ENCODE measurements at places on chromosomes 13 and 19. TPM values are rescaled to one million over a fixed set of nuclear protein-coding genes. Genes with fewer than 3 reads are reported as not detected.
A peak's percentile ranks its signal among the peaks of the same experiment; 100 is the strongest.

DNA sequence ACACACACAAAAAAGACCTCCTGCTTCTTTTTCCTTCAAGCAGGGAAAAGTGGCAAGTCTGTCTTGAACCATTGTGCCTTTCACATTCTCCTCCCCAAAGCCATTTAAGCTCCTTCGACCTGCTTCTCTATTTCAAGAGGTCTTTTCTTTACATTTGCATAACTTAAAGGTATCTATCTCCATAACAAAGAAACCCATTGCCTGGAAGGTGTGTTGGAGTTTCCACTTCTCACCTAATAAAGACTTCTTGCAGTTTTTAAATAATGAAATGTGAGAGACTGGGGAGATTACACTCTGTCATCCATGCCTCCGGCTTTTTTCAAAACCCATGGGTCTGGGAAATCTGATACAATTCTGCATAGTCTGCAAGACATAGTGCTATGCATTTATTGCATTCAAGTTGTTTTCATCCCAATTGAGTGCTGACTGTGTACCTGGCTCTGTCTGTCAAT lies 41.8 kb upstream of the NBEA start:
- H3K4me1 ChIP-seq: no peaks in the 10 kb centered on the region
- peaks cover 6% of the 10 kb centered on the region for H3K27me3 ChIP-seq
- no peaks in the 10 kb centered on the region for H3K36me3 ChIP-seq

- no peak overlapping the region for H3K27ac ChIP-seq
- H3K4me3 ChIP-seq: no peak overlapping the region
- peaks cover 7% of the 10 kb centered on the region for H3K27me3 ChIP-seq
- H3K36me3 ChIP-seq: no peaks in the 10 kb centered on the region
- no peak for DNase-seq
- no peaks in the 10 kb centered on the region for H3K4me1 ChIP-seq
Observed at GRCh38 chr13:31781064-31781463, 41.7 kb downstream of the RXFP2 start.

DNA sequence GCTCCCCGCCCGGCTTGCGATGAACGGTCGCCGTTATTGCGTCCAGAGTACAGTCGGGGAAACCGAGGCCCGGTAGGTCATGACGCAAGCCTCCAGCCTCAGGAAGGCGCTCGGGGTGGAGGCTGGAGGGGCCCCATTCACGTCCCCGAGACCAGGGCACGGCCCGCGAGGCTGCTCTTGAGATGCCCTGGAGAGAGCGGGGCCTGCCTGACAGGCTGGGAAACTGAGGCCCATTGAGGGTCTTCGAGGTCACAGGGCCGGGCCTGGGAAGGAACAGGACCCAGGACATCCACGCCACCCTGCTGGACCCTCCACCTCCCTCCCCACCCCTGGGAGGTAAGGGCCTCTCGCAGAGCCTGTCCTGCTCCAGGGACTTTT lies 367 bp downstream of the NDUFS7 start:
- H3K4me3 ChIP-seq: peak overlapping the region; percentile 93
- DNase-seq: no peak
- H3K27ac ChIP-seq: peak overlapping the region; percentile 25
- H3K36me3 ChIP-seq: peaks cover 17% of the 10 kb centered on the region

DNA sequence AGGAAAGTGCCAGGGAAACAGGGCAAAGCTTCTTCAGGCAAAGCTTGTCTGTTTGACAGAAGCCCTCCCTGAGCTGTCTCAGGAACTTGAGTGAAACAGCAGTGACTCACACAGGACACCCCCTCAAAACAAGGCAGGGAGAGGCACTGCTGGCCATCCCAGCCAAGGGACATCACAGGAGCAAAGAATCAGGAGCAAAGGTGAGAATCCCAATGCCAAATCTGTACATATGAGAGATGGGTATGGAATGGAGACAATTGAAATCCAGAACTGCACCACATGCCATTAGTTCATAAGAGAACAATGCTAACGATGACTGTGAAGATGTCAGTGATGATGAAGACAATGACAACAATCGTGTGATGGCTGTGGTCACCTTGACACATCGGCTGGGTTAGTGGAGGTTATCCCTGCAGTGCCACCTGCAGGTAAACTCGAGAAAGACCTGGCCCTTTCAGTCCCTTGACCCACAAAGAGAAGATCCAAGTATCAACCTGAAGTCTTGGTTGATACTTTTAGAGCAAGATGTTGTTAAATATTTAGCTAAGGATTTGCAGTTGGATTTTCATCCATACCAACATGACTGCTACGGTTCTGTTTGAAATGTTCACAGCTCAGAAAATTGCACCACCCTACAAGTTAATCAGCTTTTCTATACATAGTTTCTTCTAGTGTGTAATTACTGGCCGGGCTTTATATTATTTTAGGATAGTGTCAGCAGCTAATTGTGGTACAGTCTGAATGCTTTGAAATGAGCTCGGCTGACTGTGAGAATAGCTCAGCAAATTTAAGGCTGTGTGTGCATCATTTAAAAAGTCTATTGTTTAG lies 42.0 kb upstream of the IPO5 start:
- peaks cover 1% of the 10 kb centered on the region for H3K27me3 ChIP-seq
- DNase-seq: no peak
- no peaks in the 10 kb centered on the region for H3K4me1 ChIP-seq
- no peaks in the 10 kb centered on the region for H3K36me3 ChIP-seq
- no peak overlapping the region for H3K27ac ChIP-seq

DNA sequence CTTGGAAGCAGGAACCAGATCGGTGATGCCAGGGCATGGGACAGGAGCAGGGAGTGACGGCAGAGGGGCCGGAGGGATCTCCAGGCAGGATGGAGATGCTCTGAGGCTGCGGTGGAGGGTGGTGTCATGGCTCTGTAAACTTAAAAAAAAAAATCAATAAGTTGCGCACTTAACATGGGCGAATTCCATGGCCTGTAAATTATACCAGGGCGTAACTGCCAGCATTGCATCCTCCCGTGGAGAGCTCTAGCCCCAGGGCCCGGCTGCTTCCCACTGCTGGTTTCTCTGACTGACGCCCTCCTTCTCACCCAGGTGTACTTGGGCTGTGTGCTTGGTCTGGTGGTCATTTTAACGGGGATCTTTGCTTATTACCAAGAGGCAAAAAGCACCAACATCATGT lies 8.7 kb downstream of the ATP12A start:
- H3K36me3 ChIP-seq: no peaks in the 10 kb centered on the region
- no peak overlapping the region for H3K4me3 ChIP-seq
- no peak for DNase-seq
- H3K27ac ChIP-seq: no peak overlapping the region
- H3K27me3 ChIP-seq: peaks cover 39% of the 10 kb centered on the region

- no peak overlapping the region for H3K4me3 ChIP-seq
- peaks cover 5% of the 10 kb centered on the region for H3K27me3 ChIP-seq
- no peak for DNase-seq
- H3K4me1 ChIP-seq: no peaks in the 10 kb centered on the region
Observed at GRCh38 chr13:45879666-45880065, 28.1 kb upstream of the SIAH3 start.

DNA sequence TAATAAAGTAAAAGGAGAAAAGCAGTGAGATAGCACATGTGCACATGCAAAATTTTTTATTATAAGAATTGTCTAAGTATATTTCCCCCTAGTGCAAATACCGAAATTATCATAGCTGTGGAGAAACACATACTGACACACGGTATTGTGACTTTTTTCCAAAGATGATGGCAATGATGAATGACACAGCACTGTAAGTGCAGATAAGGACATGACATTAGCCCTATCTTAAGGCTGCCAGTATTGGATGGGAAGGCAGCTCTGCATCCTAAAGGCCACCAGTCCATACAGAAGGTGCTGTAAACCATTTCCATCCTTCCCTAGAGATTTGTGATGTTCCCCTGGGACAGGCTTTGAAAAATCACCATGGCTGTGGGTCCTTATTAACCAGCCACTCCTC lies 11.5 kb upstream of the MICU2 start:
- H3K4me1 ChIP-seq: no peaks in the 10 kb centered on the region
- peaks cover 43% of the 10 kb centered on the region for H3K27me3 ChIP-seq
- no peak overlapping the region for H3K4me3 ChIP-seq
- no peaks in the 10 kb centered on the region for H3K36me3 ChIP-seq

DNA sequence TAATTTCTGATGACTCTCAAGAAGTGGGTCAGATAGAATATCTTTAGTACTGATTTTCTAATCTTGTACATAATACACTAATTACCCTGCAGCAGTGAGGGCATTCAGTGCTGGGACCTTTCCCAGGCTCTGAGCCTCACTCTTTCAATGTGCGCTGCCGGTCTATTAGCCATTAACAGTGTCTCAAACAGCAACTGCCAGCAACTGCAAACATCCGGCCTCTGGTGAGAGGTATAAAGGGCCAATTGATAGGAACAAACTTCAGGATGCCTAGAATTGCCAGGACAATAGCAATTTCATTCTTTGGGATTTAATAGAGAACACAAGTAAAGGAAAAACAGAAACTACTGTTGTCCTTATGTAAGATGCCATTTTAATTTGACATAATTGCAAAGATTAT lies 604.4 kb upstream of the SPRY2 start:
- DNase-seq: no peak
- no peaks in the 10 kb centered on the region for H3K36me3 ChIP-seq
- H3K27ac ChIP-seq: no peak overlapping the region

- peak overlapping the region; percentile 88 for H3K4me3 ChIP-seq
- DNase-seq: peak; percentile 80
- peaks cover 9% of the 10 kb centered on the region for H3K27me3 ChIP-seq
- peak overlapping the region; percentile 86 for H3K27ac ChIP-seq
Observed at GRCh38 chr19:3360421-3361383, 5.7 kb upstream of the NFIC start.

DNA sequence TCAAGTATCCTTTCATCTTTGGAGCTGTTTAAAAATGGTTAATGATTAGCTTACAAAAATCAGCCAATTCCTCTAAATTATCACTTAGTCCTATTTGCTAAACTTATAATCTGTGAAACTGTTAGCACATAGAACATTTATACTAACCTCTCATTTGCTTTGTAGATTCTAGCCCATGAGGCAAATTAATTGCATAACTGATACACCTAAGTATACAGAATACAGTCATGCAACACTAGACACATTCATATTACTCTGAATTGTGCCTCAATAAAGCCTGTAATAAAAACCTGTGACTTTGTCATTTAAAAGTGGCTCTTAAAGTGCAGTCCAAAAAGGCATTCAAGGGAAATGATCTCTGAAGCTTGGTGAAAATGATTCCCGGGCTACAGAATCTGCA lies 21.0 kb downstream of the SERPINE3 start:
- no peaks in the 10 kb centered on the region for H3K4me1 ChIP-seq
- DNase-seq: no peak
- no peak overlapping the region for H3K4me3 ChIP-seq
- H3K27me3 ChIP-seq: no peaks in the 10 kb centered on the region
- H3K27ac ChIP-seq: no peak overlapping the region

- peak overlapping the region; percentile 99 for H3K4me3 ChIP-seq
- H3K36me3 ChIP-seq: peaks cover 3% of the 10 kb centered on the region
- peak overlapping the region; percentile 91 for H3K27ac ChIP-seq
- peak; percentile 46 for DNase-seq
- no peaks in the 10 kb centered on the region for H3K27me3 ChIP-seq
Observed at GRCh38 chr19:11737964-11738745, 591 bp downstream of the ZNF823 start.

DNA sequence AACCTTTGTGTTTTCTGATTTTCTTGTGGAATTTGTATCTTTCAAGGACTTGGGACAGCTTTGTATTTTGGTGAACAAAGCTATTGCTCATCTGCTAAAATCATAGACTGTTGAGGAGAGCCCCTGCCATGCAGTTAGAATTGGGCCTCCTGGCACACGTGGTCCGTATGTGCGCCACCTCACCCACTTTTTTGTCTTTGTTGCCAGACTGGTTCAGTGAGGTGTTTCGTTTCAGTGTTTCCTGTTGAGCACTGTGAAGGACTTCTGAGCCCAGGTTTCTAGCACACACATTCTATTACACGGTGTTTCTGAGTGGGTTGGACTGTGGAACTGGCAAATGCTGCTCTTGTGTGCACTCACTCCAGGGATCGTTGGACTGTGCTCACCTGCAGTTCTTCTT lies 37.6 kb upstream of the RNF113B start:
- H3K27me3 ChIP-seq: peaks cover 4% of the 10 kb centered on the region
- H3K4me3 ChIP-seq: no peak overlapping the region
- no peak overlapping the region for H3K27ac ChIP-seq
- no peaks in the 10 kb centered on the region for H3K4me1 ChIP-seq
- no peak for DNase-seq
- H3K36me3 ChIP-seq: no peaks in the 10 kb centered on the region

GRCh38 chr13:29434217-29434945 lies 161.1 kb downstream of the SLC7A1 start:
- no peaks in the 10 kb centered on the region for H3K36me3 ChIP-seq
- no peak for DNase-seq
- H3K4me3 ChIP-seq: no peak overlapping the region
- no peak overlapping the region for H3K27ac ChIP-seq

GRCh38 chr19:47726467-47726866 lies 13.2 kb downstream of the EHD2 start:
- no peak overlapping the region for H3K4me3 ChIP-seq
- H3K27ac ChIP-seq: no peak overlapping the region
- H3K27me3 ChIP-seq: peaks cover 27% of the 10 kb centered on the region
- peaks cover 11% of the 10 kb centered on the region for H3K4me1 ChIP-seq
- no peak for DNase-seq

DNA sequence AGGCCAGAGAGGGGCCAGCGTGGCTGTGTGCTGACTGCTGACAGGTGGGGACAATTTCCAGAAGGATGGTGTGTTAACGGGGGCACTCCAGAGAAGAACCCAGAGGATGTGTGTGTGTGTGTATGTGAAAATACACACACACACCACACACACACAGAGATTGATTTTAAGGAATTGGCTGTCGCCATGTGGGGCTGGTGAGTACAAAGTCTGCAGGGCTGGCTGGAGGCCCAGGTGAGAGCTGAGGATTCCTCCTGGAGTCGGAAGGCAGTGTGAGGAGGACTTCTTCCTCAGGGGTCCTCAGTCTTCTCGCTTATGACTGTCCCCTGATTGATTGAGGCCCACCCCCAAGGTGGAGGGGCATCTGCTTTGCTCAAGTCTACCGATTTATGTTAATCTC lies 7.6 kb upstream of the GJB6 start:
- H3K27me3 ChIP-seq: peaks cover 22% of the 10 kb centered on the region
- no peaks in the 10 kb centered on the region for H3K4me1 ChIP-seq
- no peaks in the 10 kb centered on the region for H3K36me3 ChIP-seq
- DNase-seq: no peak
- H3K27ac ChIP-seq: no peak overlapping the region

DNA sequence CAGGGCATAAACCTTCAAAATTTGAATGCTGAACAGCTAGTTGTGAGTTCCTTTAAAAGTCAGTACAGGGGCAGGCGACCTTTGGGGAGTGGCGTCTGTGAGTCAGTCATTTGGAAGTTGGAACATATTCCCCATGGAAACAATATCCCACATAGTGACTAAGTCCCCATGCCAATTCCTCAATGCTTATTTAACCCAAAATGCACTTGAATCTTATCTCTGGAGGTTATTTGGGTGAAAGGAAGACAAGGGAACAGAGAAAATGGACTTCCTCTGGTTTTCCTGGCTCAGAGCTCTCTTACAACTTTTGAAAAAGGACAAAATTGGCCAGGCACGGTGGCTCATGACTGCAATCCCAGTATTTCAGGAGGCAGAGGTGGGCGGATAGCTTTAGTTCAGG lies 479.2 kb upstream of the NBEA start:
- no peaks in the 10 kb centered on the region for H3K36me3 ChIP-seq
- no peak overlapping the region for H3K27ac ChIP-seq
- DNase-seq: no peak
- H3K4me1 ChIP-seq: no peaks in the 10 kb centered on the region
- no peak overlapping the region for H3K4me3 ChIP-seq
- no peaks in the 10 kb centered on the region for H3K27me3 ChIP-seq

The C19orf73 gene
- 0.98 TPM for total RNA-seq

The ERICH4 gene
- not detected for total RNA-seq

The LAIR1 gene
- 31.0 TPM for total RNA-seq

The DAZAP1 gene
- total RNA-seq: 177 TPM

The PSG4 gene
- not detected for total RNA-seq

The CGB3 gene
- total RNA-seq: not detected

The SULT2B1 gene
- not detected for total RNA-seq

The LMTK3 gene
- 0.66 TPM for total RNA-seq

The GPR183 gene
- total RNA-seq: 84.5 TPM

The KLK1 gene
- total RNA-seq: 10.0 TPM

The LGALS14 gene
- not detected for total RNA-seq

Data from activated B cell treated with CpG ODN at 0.5 μM for 24 hours (primary cell).